GM04503 (cell line): ENCODE measurements at places on chromosomes 4 and X.

- no peak for DNase-seq
Observed at GRCh38 chr4:7530082-7530481, 95.4 kb upstream of the PSAPL1 start.

DNA sequence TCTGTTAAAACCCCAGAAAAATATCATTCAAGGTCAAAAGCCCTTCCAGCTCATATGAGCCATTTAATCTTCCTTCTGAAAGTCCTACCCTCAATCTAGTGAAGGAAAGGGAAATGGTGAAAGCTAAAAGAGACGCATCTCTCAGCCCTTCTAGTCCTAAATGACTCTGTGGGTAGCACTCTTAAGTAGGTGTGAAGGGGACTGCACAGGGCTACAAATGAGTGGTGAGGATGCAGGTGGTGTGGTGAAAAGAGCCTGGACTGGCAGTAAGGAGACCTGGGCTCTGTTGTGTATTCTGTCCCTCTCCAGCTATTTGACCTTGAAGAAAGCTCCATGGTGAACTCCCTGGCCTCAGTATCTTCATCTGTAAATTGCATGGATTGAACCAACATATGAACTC lies 671.8 kb upstream of the DIPK2B start:
- DNase-seq, result no peak

DNA sequence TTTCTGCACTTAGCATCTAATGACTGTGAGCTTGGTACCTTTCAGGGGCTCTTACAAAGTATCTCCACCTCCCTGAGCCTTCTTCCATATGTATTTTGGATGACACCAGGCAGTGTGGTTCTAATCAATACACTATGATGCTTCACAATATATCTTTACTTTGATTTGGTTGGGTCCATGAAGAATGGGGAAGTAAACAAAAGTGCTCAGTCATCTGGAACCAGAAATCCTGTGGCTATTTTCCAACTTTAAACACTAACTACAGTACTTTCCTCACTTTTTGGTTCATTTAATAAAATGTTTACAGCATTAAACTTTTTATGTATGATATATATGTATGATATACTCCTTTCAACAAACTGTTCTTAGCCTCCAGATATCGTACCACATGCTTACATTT lies 216.4 kb upstream of the AFF2 start:
- no peak for DNase-seq

- no peak for DNase-seq
Observed at GRCh38 chr4:136329042-136329662, 1203.1 kb downstream of the PCDH18 start.

- no peak for DNase-seq
Observed at GRCh38 chr4:83625821-83626220, 89.9 kb downstream of the GPAT3 start.

DNA sequence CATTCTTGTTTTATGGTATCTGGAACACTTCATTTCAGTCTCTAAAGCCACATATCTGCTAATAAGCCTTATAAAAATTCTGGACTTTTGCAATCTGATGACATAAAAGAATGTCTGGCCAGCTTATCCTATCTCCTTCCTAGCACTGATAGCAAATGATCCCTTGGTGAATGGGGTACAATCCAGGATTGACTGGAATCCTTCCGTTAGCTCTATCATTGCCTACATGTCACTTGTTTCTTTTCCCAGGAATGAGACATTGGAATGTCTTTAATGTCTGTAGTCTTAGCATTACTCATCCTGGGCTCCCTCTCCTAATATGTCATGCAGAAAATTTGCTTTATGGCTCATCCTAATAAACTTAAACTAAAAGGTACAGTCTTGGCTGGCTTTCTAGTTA lies 14.8 kb upstream of the PABPC4L start:
- DNase-seq, result peak; percentile 72

DNA sequence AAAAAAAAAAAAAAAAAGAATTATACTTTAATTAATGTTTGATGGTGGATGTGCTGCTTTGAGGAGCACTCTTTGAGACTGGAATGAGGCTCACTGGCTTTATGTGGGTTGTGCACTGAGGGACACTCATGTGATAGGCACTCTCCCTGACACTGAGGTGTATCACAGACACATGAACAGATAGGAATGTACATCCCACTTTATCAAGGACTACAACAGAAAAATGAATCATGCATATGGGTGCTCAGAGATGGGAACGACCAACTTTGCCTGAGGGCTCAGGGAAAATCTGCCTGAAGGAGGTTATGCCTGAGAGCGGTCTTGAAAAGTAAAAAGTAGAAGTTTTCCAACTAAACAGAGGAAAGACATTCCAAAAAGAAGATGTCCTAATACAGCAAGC lies 97.7 kb upstream of the RBPJ start:
- DNase-seq, result no peak

DNA sequence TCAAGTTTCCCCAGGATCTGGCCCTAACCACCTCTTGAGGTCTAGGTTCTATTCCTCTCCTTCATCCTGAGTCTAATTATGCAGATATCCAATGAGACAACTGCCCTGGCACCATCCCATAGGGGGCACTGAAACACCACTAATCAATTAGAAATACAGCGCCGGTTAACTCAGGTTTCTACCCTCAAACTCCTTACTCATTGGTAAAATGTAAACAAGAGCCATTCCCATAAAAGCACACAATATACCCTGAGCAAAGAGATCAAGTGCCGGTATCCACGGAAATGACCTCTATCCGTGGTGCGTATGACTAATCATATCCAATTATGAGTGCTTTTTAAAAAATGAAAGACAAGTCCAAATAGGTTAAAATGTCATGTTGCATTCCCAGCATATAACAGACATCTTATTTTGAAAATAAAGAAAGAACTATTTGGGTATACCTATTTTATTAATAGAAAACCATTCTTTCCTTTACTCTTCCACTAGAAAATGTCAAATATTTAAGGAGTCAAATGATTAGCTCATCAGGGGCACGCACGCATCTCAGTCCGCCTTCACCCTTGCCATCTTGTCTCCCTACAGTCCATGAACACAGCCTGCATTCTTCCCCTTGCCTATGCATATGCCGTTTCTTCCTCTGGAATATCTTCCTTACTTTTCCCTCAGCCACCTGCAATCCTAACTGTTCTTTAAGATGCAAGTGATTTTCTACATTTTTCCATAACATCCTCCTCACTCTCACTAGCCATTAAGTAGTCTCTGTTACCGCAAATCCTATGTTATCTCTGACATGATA lies 141.1 kb downstream of the MAML3 start:
- DNase-seq, result no peak

DNA sequence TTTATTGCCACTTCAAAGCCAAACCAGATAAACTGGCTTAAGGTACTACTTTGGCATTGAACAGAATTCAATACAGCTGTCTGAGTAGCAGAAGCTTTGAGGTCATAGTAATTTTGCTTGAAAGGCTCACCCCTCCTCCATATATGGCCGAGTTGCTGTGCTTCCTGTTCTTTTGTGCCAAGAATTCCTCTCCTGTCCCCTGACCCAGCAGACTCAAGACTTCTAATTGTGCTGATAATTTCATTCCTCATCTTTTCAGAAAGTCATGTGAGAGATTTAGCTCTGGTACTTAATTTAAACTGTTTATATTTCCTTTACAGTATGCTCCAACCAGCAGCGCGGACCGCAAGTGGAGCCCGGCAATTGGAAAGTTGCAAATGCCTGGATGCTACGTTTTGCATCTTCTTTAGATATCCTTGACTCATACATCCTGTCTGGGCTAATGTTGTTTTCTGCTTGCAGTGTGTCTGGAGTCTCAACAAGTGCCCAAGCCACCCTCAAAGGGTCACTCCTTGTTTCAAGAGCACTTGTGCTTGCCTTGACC lies 373.4 kb downstream of the PDGFC start:
- DNase-seq, result no peak

DNA sequence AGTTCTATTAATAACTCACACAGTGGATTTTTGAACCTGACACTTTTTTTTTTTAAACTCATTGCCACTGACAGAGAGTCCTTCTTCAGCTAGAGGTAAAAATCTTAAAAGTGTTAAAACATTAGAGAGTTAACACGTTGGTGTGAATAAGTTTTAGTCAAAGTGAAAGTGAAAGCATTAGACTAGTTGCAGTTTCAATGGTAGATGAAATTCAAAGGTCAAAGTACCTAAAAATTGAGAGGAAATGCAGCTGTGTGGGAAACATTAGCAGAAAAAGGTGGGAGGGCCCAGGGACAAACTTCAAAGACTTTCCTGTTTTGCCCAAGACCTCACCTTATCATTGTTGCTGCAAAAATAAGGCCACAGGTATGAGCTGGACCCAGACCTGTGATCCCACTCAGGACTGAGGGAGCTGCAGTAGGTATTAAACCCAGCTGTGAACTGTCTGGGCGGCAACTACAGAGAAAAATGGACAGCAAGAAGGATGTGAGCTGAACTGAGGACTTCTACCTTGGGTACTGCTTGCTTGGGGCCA lies 17.6 kb upstream of the GABRA4 start:
- DNase-seq, result no peak

GRCh38 chr4:125359960-125360634 lies 45.3 kb downstream of the FAT4 start:
- DNase-seq, result no peak

DNA sequence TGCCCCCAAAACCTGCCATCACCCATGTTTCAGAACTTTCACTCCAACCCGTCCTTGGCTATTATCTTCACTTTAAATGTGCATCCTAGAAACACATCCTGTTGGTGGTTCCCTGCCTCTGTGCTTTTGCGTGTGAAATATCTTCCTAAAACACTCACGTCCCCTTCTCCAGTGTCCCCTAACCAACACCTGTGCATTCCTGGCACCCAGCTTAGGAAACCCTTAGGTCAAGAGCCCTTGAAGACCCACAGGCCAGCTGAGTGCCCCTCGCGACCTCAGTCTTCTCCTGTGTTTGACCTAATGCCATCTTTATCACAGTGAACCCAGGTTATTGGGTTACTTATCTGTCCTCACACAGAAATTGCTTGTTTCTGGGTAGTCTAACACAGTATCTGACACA lies 117.6 kb downstream of the STK32B start:
- no peak for DNase-seq

DNA sequence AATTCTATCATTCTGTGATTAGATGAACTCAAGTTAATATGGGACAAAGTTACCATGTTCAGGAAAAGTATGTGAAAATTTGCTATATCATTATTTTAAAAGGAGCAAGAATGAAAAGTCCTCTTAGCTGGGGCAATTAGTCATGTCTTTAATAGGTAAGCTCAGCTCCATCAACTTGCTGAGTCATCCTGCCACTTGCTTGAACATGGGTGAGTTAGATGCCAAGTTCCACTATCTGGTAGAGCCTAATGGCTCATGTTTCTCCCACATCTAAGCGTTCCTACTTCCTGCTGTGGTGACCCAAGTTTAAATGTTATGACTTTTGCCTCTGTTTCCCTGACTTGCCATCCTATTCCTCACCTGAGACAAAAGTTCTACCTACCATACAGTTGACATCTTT lies 276.8 kb downstream of the ZNF674 start:
- no peak for DNase-seq

DNA sequence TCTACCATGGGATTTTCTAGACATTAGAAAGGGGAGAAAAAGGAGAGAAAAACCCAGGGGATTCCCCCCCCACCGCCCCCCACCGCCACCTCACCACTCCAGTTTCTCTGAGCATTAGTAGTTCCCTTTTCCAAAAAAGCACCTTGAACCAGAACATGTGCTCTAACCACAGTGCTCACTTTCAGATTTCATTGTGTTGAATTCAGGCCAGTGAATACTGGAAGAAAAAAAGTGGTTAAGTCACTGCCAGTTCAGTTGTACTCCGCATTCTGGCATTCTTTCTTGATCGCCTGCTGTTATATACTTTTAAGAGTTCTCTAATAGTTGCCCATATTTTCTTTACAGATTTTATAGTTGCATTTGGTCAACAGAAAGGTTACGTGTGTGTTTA lies 40.9 kb downstream of the JADE3 start:
- no peak for DNase-seq

DNA sequence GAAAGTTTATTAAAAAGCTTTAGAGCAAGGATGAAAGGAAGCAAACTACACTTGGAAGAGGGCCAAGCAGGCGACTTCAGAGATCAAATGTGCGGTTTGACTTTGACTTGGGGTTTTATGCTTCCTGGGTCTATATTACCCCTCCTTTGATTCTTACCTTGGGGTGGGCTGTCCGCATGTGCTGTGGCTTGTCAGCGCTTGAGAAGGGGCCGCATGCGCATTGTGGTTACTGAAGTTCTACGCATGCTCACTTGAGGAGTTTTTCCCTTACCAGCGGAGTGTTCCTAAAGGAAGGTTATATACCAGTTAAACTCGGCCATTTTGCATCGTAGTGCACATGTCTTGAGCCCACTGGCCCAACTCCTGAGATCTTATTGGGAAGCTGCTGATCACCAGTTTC lies 9.9 kb downstream of the ZNF157 start:
- no peak for DNase-seq

- no peak for DNase-seq
Observed at GRCh38 chrX:112798736-112799135, 41.9 kb downstream of the AMOT start.

DNA sequence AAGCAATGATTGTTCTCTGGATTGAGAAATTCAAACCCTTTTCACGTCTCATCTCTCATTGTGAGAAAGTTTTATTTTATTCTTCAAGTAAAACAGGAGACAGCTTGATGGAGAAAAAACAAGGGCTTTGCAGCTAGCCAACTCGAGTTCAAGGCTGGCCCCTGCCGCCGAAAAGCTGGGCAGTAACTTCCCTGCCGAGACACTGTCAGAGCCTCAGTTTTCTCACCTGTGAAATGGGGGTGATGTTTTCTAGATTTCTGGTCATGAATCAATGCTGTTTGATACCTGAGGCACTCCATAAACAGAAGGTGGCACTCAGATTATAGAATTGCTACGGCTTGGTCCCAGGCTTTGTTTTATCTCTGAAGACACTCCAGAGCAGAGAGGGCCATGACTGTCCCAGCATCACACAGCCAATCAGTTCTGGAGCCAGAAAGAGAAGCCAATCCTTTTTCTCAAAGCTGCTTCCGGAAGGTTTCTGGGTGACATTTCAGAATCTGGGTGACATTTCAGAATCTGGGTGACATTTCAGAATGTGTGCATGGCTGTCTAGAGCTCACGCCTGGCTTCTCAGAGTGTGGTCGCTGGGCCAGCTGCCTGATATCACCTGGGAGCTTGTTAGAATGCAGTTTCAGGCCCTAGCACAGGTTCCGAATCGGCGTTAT lies 33.2 kb downstream of the HMX1 start:
- DNase-seq, result no peak

GRCh38 chr4:163679189-163679588 lies 184.7 kb downstream of the TMA16 start:
- DNase-seq, result no peak

- no peak for DNase-seq
Observed at GRCh38 chrX:133390676-133391075, 24.6 kb downstream of the GPC4 start.

DNA sequence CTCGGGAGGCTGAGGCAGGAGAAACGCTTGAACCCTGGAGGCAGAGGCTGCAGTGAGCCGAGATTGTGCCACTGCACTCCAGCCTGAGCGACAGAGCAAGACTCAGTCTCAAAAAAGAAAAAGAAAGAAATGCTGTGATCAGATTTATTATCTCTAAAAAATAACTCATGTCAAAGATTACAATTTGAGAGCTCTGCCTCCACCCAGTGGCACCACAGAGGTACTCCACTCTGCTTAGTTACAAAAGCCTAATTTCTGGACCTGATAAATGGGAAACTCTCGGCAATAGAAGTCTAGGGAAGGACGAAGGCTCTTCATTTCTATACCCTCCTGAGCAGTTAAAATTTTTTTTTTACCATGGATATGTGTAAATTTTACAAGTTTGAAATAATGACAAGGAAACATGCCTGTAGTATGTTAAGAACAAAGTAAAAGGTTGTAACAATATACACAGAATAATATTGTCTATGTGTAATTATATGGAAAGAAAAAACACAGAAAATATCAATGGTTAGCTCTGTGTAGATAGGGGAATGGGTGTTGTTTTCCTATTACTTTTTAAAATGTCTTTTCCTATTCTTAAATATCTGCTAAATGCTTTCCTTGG lies 149.8 kb downstream of the STIM2 start:
- no peak for DNase-seq
